Astrocyte (in vitro differentiated cells and primary cell): ENCODE measurements at places on chromosomes 11 and 22. TPM values are rescaled to one million over a fixed set of nuclear protein-coding genes. Genes with fewer than 3 reads are reported as not detected.

The SPA17 gene
- total RNA-seq, result 5.0 and 6.2 TPM in 2 replicates

The ANO1 gene
- 0.10 and 0.14 TPM in 2 replicates for total RNA-seq

The ACR gene
- total RNA-seq, result not detected in 2 replicates

GRCh38 chr11:16347928-16348685 lies 8.2 kb downstream of the SOX6 start:
- no peak for DNase-seq

- peak; percentile 98 for DNase-seq
Measured at GRCh38 chr11:126992804-126993111, 7.8 kb downstream of the KIRREL3 start.

DNA sequence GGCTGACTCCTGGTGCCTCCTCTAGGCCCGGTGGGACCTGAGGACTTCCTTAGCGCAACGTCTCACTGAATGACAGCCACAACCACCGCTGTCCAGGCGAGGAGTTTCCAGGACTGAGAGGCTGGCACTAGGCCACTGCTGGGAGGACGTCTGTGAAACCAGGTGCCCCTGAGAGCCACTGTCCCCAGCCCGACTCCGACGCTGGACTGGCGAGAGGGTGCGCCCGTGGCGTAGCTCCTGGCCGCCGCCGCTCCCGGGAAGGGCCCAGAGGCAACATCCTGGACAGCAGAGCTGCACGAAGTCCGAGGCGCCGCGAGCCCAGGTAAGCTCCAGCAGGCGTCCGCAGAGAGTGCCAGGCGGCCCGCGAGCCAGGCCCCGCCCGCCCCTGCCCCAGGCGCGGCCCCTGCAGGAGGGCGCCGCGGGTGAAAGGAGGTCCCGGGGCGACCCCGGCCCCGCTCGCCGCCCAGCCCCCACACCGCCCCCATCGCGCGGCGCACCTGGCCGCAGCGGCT lies 525 bp downstream of the DGCR2 start:
- peak; percentile 22 for DNase-seq

DNA sequence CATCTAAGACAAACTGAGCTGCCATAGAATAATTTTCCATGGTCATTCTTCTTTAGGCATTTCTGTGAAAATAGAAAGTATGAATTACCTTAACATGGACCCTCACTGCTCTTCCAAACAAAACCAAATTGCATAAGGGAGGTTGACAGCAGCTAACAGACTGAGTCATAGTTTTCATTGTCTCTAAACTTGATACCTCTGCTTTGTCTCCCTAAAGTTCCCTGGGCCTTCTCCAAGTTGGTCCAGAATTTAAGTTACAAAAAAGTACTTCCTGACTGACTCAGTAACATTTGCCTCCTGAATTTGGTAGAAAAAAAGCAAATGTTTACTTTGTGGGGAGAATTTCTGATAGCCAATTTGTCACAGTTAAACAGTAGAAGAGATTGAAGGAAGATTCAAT lies 3.0 kb downstream of the OR8D1 start:
- peak; percentile 51 for DNase-seq

- no peak for DNase-seq
Measured at GRCh38 chr11:128326791-128327190, 260.6 kb downstream of the ETS1 start.

DNA sequence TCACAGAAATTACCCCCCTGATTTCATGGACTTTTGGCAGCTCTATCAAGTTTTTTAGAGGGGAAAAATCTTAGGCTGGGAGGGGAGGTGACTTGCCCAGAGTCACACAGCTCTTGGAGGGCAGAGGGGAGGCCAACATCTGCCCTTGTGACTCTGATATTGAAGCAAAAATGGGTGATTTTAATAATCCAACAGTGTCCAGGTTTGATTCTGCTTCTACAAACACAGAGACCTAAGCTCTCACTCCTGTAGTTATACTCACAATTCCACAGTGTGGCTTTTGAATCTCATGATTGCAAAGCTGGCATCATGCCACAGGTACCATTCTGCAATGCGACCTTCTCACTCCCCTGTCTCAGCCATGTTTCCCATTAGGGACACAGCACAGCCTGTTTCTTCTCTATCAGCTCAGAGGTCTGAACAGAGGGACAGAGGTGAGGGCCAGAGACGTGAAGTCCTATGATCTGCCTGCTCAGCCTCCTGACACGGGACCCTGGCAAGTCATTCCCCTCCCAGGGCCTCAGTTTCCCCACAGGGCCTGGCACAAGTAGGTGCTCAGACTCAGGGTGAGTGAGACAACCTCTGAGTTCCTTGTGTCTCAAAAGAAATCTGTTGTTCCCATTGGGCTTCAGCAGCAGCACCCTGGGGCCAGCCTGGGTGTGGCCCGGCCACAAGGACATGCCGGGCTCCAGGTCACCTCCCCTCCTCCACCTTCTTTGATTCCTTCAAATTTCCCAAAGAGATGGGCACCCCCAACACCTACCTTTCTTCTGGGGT lies 766 bp downstream of the APOL2 start:
- no peak for DNase-seq

GRCh38 chr11:82194521-82194920 lies 539.1 kb downstream of the FAM181B start:
- DNase-seq, result no peak

DNA sequence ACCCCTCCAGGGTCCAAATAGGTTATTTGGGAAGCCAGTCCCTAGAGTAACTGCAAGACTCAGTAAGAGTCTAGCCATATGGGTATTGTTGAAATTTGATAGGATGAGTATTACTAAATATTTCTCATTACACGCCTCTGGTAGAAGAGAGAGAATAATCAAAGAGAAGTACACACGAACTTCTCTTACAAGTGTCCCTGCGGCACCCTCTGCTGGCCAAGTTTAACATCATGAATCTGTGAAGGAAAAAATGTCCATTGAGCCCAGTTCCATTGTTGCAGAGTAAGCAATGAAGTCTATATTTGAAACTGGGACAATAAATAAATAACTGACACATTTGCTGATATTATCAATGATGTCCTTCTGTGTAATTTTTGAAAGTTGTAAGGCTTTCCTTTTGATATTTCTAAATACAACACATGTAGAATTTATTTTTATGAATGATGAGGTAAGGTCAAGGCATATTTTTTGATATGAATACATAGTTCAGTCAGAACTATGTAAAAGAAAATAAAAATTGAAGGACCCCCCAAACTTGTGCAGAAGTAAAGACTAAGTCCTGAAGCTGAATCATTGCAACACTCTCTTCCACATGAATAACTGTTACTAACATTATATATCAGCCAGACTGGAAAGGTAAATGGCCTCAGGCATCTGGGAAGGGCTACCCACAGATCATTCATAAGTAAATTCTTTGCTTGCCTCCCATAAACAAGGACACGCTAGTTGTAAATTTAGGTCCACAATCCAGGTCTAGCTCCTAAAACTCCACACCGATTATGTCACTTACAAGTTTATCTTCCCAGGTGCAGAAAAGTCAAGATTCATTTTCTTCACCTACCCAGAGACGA lies 10.0 kb downstream of the OR51L1 start:
- peak; percentile 21 for DNase-seq

The SLCO2B1 gene
- 2.6 and 5.0 TPM in 2 replicates for total RNA-seq

- DNase-seq, result no peak
Measured at GRCh38 chr11:17157761-17158160, 50.0 kb downstream of the PIK3C2A start.

The MUC2 gene
- not detected in 2 replicates for total RNA-seq

The BRSK2 gene
- 3.9 and 7.1 TPM in 2 replicates for total RNA-seq

DNA sequence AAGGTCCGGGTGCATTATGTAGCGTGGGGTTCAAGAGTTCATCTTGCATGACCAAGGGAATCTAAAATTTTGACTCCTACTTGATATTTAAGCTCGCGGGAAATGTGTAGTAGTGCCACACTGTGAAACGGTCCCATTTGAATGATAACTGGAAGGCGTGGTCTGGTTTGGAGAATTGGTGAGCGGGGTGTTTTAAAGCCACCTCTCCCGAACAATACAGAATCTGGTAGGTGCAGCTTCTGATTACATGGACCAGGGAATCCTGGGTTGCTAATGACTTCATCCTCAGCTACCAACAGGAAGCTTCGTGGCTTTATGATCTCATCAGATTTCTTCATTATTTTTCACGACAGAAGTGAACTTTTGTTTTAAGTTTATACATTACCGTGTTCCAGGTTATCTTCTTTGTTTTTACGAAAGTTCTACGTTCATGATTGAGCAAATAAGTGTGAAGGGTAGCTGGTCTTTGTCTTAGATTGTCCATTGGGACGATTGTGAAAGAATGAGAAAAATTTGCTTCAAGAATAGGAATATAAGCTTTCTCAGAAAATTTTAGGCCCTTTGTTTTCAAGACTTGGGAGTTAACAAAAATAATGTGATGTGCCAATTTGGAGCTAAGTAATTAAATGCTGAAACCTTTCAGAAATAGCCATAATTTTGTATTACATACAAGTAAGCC lies 1.7 kb downstream of the QSER1 start:
- DNase-seq, result peak; percentile 91
